ENCODE measurements at places on chromosomes 5 and 9. TPM values are rescaled to one million over a fixed set of nuclear protein-coding genes. Genes with fewer than 3 reads are reported as not detected.

LCN15 gene
- total RNA-seq, result not detected

NTNG2 gene
- total RNA-seq, result 6.1 TPM

FBP1 gene
- 67.1 TPM for total RNA-seq

OSTF1 gene
- 39.6 TPM for total RNA-seq

CDX1 gene
- total RNA-seq, result not detected
